ENCODE measurements at places on chromosomes 11 and 22. TPM values are rescaled to one million over a fixed set of nuclear protein-coding genes. Genes with fewer than 3 reads are reported as not detected.
A peak's percentile ranks its signal among the peaks of the same experiment; 100 is the strongest.

GRCh38 chr11:75578977-75579376 lies 16.9 kb downstream of the SERPINH1 start:
- no peak for DNase-seq

- DNase-seq: no peak
Measured at GRCh38 chr11:70038034-70038834, 39.9 kb upstream of the ANO1 start.

The RCOR2 gene
- total RNA-seq: 0.53 TPM

- DNase-seq: no peak
Measured at GRCh38 chr11:14320020-14320419, 39.0 kb downstream of the RRAS2 start.

- DNase-seq: no peak
Measured at GRCh38 chr11:66879999-66880398, 23.1 kb downstream of the LRFN4 start.

DNA sequence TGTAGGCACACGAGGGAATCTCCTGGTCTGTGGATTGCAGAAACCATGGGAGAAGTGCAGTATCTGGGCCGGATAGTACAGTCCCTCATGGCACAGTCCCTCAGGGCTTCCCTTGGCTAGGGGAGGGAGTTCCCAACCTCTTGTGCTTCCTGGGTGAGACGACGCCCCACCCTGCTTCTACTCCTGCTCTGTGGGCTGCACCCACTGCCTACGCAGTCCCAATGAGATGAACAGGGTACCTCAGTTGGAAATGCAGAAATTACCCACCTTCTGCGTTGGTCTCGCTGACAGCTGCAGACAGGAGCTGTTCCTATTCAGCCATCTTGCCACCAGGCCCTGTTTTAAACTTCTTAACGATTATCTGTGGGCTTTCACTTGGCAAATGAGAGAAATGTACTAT lies 157.2 kb upstream of the CARD18 start:
- no peak for DNase-seq

GRCh38 chr11:8020244-8020597 lies 33.1 kb downstream of the EIF3F start:
- DNase-seq: no peak

- DNase-seq: no peak
Measured at GRCh38 chr22:35065183-35065582, 775 bp upstream of the ISX start.

- no peak for DNase-seq
Measured at GRCh38 chr11:128194216-128194615, 393.1 kb downstream of the ETS1 start.

DNA sequence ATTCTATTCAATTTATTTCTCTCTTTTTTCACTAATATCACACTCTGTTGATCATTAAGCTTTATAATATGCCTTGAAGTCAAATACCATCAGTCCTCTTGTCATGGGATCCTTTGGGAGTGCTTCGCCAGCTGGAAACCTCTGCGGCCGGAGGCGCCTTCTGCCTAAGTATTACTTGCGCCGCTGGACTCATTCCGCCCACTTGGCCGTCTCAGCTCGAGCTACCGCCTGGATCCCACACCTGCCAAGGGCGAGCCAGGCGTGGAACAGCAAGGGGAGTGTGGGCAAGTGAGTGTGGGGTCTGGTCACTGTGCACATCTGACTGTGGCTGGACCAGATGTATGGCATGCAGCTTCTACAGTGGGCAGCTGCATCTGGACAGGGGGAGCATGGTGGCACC lies 9.1 kb upstream of the MAP6 start:
- DNase-seq: no peak

DNA sequence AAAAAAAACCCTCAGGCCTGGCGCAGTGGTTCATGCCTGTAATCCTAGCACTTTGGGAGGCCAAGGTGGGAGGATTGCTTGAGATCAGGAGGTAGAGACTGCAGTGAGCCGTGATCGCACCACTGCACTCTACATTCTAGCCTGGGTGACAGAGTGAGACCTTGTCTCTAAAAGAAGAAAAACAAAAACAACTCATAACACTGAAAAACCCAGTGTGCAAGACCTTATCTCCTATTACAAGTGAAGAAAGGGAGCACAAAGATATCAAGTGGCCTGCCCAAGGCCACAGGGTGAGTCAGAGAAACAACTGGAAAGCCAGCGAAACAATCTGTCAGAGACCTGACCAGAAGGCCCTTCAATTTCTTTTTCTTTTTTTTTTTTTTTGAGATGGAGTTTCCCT lies 2.5 kb downstream of the TXN2 start:
- DNase-seq: peak; percentile 90

GRCh38 chr11:120707098-120707497 lies 195.6 kb downstream of the GRIK4 start:
- peak; percentile 26 for DNase-seq

The LYVE1 gene
- total RNA-seq: not detected

The GALR3 gene
- total RNA-seq: 0.24 TPM

The NPAS4 gene
- total RNA-seq: not detected

The MFRP gene
- 0.31 TPM for total RNA-seq

DNA sequence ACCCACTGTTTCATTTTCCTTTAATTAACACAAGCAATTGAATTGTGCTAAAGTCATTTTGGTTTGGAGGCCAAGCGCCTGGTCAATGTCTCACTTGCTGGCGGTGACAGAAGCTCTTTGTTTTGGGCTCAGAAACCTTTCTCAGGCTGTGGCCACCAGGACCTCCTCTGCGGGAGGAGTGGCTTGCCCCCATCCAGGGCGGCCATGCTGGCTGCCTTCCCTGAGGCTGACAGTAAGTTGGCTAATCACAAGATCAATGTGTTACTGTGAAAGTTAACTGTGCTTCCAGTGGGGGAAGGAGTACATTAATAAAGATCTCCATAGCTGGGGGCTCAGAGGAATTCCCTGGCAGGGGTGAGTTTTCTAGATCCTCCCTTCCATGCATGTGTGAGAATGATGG lies 1074.5 kb downstream of the NTM start:
- DNase-seq: no peak

DNA sequence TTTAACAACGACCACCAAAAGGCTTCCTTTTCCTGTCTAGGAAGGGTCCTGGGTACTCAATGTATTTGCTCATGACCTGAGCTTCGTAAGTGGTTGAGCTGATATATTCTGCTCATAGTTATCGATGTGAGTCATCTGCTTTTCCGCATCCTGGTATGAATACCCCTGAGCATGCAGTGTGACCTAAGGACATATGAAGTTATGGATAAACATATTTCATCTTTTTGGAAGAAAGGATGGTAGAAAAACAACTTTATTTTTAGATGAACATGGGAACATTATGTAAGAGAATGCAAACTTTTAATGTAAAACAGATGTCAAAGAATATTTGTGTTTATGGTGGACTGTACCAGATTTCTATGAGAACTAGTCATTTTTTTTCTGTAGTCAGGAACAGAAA lies 28.4 kb downstream of the TRPC6 start:
- DNase-seq: no peak

- no peak for DNase-seq
Measured at GRCh38 chr11:57336111-57336666, 497 bp upstream of the SSRP1 start.

DNA sequence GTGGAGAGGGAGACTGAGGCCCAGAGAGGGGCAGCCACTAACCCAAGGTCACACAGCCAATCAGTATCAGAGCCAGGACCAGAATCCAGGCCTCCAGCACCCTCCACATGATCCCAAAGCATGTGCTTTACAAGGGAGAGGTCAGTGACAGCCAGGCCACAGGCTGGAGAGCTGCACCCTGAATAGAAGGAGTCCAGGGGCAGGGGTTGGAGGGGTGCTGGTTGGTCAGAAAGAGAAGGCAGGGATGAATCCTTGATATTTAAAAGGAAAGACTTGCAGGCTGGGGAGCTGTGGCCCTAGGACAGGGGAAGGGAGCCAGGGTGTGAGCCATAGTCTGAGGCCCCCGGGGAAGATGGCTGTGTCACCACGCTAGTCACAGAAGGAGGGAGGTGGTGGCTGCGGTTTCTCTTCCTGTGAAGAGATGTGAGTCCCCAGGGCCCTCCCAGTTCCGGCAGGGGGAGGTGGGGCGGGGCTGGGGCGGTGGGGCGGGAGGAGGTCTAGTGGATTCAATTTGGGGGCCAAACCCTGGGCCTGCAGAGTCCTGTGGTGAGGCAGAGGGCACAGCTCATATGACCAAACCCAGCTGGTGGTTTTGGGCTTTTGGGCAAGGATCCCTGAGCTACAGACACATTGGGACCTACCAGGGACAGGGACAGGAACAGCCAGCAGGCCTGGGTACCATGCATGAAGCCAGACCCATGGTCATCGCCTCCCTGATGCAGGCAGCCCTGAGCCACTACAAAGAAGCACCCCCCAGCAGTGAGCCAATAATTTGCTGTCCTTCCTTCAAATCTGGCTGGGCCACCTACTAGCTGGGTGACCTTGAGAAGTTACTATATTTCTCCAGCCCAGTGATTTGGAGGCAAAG lies 14.0 kb downstream of the RAC2 start:
- DNase-seq: peak; percentile 32

The RFPL3 gene
- not detected for total RNA-seq

DNA sequence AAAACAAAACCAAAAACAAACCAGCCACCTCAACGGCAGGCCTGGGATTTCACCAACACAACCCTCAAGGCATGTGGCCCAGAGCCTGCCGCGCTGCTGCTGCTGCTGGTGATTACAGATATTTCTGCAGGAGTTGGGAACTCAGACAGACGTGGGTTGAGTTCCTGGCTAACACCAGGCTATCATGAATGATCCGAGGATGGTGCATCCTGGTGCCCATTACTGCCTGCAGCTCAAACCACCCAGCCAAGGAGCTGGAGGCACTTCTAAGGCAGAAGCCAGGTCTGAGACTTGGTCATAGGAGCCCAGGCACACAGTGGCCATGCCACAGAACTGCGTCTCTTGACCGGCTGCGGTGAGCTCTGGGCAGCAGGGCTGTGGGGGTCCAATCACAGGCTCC lies 151.8 kb downstream of the MPPED1 start:
- DNase-seq: no peak
